Suppressor macrophage treated with lipopolysaccharide for 1 hour (primary cell): ENCODE measurements at places on chromosomes 5 and 9.

DNA sequence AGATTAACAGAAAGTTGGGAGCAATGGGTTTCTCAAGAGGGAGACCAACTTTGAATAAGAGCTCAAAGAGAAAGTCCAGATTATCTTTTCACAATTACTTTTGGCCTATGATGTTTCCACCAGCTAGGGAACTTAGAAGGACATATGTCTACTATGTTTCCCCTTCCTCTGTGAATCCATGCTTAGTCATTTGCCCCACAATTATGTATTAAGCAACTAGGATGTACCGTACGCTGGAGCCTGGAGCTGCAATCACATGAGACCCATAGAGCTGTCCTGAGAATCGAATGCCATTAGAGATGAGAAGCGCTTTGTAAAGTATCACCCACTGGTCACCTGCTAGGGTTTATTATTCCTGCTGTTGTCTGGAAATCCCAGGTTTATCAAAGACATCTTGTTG is 78.8 kb downstream of the PDE6A start:
- DNase-seq: no peak

- DNase-seq: no peak
Observed at GRCh38 chr5:141363952-141364660, at the start of gene PCDHGA5. Gene PCDHGA5 (plus strand): TSS chr5:141364162. CDS start chr5:141364331, 169 bp downstream.

GRCh38 chr9:130997925-130998596 is 10.9 kb upstream of the LAMC3 start:
- DNase-seq: peak; percentile 82

DNA sequence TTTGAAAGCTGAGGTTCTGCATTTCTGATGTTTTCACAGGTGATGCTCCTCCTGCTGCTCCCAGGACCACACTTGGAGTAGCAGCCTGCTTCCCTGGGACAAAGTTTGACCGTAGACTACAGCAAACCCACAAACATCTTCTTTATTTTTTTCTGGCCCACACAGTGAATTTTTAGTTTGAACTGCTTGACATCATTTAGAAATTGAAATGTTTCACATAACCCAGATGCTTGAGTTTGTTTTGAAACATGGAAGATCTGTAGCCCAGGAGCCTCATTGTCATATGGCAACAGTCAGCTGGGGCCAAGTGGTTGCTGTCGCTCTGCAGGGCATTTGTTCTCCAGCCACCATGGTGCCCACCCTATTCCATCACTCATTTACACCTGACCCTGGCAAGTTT is 8.4 kb downstream of the SH3TC2 start:
- DNase-seq: no peak

GRCh38 chr5:1479581-1480188 is 34.4 kb upstream of the SLC6A3 start:
- peak; percentile 96 for DNase-seq

DNA sequence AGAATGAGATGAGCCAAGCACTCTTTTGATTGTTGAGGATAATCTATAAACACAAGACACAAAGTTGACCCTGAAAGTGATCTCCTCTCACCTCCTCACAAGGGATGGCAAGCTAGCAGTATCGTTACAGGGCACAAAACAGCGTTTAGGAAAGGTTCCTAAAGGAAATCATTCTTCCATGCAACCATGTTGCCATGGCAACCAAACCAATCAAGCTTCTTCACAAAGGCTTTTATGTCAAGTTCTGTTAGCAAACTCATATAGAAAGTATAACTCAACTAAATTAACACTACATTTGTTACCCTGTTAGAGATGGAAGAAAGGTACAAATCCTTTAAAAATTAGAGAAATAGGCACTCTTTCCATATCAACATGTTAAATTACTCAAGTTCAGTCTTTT is 1016.8 kb upstream of the DMAC1 start:
- DNase-seq: no peak

GRCh38 chr5:126023994-126024441 is 399.2 kb upstream of the GRAMD2B start:
- DNase-seq: no peak

GRCh38 chr9:14515571-14516198 is 177.5 kb downstream of the ZDHHC21 start:
- no peak for DNase-seq

DNA sequence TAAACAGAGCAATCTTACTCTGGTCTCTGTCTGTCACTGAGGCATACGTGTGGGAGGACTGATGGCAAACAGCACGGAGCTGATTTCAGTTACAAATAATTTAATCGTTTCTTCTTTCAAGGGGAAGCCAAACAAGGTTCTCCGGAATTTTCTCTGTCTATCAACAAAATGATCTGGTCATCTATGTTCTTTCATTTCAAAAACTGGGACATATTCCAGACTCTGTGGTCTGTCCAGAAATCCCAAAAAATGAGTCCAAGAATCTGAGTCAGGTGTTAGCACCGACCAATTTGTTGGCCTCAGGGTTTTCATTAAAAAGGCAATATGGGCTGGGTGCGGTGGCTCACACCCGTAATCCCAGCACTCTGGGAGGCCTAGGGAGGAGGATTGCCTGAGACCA is 69.9 kb upstream of the ZNF608 start:
- DNase-seq: no peak

DNA sequence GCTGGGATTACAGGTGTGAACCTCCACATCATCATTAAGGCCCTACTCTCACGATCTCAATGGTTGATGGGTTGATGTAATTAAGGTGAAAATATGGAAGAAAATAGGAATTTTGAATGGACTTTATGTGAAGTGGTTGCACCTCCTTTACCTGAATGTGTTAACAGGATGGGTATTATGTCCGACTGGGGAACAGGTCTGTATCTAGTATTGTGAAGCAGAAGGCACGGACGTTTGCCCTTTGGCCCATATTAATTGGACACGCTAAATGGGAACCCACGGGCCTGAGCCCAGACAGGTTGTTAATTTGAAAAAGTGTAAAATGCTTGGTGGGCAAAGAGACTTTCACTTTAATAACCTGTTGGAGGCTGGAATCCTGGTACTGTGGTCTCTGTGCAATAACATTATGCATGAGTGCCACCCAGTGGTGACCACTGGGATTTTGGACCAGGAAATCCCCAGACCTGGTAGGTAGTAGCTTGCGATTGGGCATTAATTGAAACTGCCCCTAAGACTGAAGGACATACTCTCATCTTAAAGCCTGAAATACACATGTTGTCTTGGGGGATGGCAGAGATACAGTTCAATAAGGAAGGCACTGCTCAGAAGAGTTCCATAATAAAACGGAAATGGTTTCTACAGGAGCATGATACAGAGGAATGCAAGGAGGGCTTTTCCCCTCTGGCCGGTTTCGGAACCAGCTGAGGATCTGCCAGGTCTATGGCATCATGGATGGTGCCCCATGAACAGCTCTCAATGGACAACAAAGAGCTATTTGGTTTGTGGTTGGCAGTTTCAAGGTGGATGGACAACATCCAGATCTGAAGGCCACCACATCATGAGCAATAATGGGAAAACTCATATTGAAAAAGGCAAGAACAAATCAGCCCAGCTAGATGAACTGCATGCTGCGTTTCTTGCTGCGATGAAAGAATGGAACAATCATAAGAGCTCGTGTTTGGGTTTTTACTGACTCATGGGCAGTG is 26.2 kb upstream of the BICD2 start:
- peak; percentile 85 for DNase-seq

- DNase-seq: no peak
Observed at GRCh38 chr5:79547429-79547822, 33.5 kb upstream of the HOMER1 start.

GRCh38 chr9:76962732-76963131 is 56.7 kb upstream of the FOXB2 start:
- DNase-seq: no peak

GRCh38 chr9:687994-688393 is 153.5 kb upstream of the DMRT1 start:
- no peak for DNase-seq

DNA sequence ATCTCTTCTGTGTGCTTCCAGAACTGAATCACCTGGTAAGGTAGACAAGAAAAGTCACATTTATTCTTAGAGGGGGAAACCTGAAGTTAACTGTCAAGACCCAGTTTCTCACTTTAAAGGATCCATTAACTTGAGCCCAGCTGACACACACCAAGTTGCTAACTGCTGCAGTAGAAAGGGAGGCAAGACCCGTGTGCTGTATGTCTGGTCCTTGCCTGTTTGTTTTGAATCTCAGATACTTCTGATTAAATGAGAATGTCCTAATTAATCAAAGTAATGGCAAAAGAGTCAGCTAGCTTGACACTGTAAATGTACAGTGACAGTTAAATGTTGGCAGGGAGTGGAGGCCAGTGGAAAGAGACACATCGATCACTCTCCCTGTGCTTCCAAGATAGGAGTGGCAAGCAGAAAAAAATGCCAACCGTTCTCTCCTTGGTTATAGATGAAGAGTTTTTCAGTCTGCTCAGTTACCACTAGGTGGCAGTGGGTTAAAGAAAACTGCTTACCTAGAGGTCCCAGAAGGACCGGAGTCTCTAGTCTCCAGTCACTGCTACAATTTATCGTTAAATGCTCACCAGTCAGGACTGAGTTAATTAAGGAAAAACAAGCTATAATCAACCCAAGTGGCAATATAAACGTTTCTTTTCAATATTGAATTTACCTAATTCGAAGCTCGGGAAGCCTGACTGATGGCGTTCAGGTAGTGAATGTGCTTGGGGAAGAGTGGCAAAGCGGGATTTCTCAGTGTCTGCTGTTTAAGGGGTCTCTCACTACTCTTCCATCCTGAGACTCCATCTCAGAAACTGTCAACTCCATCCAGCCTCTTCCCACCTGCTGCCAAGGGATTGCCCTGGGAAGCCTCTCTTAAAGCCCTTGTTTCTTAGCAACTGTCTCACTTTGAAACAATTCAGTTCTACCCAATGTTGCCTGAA is 18.4 kb downstream of the LSM11 start:
- peak; percentile 63 for DNase-seq

DNA sequence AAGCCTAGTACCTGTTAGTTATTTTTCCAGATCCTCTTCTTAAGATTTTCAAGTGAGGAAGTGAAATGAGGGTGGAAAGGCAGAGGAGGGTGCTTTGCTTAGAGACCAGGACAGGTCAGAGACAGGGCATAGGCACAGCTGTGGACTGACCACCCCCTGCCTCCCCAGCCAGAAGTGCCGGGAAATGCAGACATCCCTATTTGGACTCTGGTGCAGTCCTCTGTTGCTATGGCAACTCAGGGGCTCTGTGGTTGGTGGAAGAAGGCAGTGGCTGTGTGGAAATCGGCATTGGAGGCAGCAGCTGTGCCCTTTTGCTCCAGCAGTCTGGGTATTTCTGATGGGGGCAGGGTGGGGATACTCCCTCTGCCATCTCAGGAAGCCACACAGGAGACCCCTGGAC is 43.3 kb upstream of the NDFIP1 start:
- no peak for DNase-seq

- no peak for DNase-seq
Observed at GRCh38 chr9:69674716-69675438, 2.7 kb upstream of the APBA1 start.

- no peak for DNase-seq
Observed at GRCh38 chr5:173197375-173197891, 37.6 kb downstream of the NKX2-5 start.

GRCh38 chr5:855771-856530 is 5.2 kb upstream of the ZDHHC11 start:
- DNase-seq: no peak

GRCh38 chr9:127936347-127936852 is 1.3 kb downstream of the DPM2 start:
- no peak for DNase-seq

GRCh38 chr9:76718166-76718565 is 46.1 kb upstream of the PCA3 start:
- no peak for DNase-seq

GRCh38 chr9:81871695-81872094 is 56.5 kb upstream of the SPATA31D4 start:
- no peak for DNase-seq

- DNase-seq: no peak
Observed at GRCh38 chr9:70589571-70590314, 175.3 kb upstream of the KLF9 start.

DNA sequence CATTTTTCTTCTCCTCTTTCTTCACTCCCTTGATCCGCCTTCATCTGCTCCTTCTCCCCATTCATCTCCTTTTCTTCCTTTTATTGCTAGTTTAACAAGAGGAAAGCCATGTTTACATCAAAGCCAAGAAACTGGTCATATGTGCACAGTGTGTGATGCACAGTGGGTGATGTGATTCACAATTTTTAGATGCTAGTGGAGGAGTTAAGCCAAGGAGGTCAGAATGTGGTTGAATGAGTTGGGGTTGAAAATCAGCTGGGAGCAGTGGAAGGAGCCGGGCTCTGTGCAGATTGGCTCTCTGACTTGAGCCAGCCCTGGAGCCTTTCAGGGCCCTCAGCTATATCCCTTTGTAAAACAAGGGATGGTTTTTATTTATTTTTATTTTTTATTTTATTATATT is 7.3 kb downstream of the ACER2 start:
- DNase-seq: no peak

GRCh38 chr5:88687373-88687911 is 195.5 kb downstream of the MEF2C start:
- DNase-seq: no peak

- DNase-seq: no peak
Observed at GRCh38 chr5:124740071-124740470, 6.4 kb downstream of the ZNF608 start.

DNA sequence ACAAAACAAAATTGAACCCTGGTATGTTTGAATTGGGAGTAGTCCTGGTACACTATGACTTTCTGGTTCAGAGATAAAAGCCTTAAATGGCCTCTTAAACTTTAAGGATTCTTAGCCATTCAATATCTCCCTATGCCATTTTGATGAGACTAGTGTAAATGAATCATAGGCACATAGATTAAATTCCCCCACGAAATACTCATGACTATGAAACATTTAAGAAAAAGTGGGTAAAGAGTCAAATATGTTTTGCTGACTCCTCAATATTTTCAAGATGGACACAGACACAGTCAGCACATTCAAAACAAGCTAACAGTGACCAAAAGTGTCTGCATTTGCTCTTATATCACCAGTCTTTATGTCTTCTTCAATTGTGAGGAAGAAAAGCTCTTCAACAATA is 278.3 kb downstream of the PDE4D start:
- no peak for DNase-seq

DNA sequence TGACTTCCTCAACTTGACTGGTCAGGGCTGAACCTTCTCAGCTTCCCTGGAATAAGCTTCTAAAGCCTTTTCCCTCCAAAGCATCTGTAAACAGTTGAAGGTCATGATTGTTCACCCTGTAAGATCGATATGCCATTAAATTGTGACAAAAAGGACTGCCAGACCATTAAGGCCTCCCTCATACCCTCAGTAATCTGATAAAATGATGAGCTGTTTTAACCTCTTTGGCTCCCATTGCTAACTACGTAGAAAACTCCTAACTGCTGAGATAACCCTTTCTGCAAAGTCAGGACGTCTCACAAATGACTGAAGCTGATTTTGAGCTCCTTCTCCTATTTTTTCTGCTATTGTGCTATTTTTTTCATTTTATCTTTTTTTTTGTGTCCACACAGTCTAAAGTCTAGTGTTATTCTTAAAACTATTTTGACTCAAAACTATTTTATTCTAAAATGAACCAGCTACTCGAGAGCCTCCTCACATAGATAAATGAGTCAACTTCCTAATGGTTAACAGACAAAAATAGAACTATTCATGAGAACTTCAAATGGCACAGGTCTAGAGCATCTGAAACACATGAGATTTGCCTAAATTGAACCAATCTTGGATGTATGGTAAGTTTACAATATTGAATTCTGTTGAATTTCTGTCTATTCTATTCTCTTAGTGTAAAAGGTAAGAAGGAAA is 395.6 kb upstream of the TLE4 start:
- no peak for DNase-seq
